ENCODE measurements at places on chromosomes 3 and 15.

- DNase-seq, result no peak
Measured at GRCh38 chr15:99721896-99722295, 11.3 kb downstream of the LYSMD4 start.

GRCh38 chr15:57489122-57489521 lies 102.6 kb upstream of the MYZAP start:
- DNase-seq, result no peak

GRCh38 chr3:13245615-13245978 lies 172.4 kb upstream of the IQSEC1 start:
- DNase-seq, result no peak

DNA sequence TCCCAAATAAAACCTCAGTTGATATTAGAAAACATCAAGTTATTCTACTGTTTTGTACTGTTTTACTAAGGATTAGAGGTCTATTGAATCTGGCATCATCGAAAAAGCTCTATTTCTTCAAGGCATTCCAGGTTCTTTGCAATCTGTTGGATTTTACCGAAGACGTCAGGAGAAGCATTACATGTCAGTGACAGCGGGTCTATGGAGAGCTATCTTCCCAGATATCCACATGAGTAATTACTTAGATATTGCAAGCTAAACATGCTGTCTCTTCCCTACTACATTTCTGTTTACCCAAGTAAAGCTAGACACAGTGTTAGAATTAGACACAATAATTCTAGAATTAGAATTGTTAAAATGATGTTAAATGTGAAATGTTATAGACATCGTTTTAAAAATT lies 10.8 kb upstream of the GOLGA6L2 start:
- DNase-seq, result no peak

GRCh38 chr3:196175116-196175625 lies 36.0 kb downstream of the ZDHHC19 start:
- DNase-seq, result no peak

DNA sequence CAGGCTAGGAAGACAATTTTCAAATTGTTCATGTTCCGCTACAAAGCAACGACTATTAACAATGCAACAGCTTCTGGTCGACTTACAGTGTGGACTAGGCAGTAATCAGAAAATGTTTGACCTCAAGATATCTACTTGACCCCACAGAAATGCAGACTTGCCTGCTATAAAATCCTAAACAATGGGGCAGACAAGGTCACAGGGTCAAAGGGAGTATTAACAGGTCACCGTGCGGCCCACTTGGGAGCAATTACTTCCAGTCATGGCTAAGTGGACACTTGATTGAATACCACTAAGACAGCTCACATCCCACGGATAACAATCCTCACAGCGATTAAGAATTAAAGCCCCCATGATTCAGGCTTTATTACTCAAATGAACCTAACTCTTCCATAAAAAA lies 58.9 kb downstream of the FOXP1 start:
- no peak for DNase-seq

DNA sequence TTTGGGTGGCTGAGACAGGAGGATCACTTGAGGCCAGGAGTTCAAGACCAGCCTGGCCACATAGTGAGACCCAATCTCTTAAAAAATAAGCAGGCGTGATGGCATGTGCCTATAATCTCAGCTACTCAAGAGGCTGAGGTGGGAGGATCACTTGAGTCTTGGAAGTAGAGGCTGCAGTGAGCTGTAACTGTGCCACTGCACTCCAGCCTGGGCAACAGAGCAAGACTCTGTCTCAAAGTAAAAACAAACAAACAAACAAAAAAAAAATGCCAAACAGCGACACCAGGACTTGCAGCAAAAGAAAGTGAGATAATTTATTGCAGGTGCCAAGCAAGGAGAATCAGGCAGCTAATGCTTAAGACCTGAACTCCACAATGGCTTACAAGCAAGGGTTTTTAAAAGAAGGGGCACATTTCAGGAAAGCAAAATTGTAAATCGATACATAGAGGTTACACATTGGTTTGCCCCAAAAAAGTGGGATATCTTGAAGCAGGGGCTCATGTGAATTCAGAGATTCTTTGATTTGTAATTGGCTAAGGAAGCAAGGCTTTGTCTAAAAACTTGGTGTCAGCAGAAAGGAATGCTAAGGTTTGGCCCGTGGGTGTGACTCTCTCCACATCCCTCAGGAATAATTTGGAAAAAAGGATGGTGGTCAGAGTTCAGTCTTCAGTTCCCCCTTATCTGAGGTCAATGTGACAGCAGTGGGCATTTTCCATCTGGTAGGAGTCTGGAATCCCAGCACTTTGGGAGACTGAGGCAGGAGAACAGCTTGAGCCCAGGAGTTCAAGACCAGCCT lies 5.2 kb upstream of the MPI start:
- no peak for DNase-seq

DNA sequence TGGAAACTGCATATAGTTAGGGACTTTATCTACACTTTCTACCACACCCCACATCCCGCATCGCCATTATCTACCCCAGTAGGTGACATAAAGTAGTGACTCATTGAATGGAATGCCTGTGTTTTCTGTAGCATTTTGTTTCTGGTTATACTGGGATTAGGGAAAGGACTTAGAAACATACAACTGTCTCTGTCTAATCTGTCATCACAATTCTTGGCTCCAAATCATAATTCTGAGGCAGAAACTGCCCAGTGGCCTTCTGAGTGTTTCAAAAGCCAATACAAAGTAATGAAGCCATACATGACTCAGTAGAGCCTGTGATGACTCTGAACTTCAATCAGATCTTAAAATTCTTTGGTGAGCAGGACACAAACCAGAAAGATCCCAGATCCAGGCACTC lies 115.7 kb upstream of the CHRM5 start:
- no peak for DNase-seq

DNA sequence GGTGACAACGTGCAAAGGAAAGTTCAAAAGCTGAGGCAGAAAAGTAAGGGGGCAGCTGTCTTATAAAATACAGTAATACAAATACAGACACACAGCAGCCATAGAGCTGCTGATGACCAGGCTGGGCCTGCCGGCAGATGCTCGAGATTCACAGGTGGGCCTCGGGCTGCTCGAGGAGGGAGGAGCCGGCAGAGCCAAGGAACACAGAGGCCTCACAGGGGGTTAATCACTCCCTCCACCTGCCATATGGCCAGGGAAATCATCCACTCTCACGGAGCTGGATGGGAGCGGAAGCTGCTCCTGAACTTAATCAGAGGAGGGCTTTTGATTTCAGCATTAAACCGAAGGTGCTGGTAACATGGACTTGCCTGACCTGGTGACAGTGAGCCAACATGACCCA lies 29.6 kb upstream of the MGLL start:
- DNase-seq, result no peak

GRCh38 chr3:123799544-123800361 lies 84.4 kb downstream of the MYLK start:
- no peak for DNase-seq

- DNase-seq, result no peak
Measured at GRCh38 chr15:31353931-31354330, 27.3 kb downstream of the KLF13 start.

DNA sequence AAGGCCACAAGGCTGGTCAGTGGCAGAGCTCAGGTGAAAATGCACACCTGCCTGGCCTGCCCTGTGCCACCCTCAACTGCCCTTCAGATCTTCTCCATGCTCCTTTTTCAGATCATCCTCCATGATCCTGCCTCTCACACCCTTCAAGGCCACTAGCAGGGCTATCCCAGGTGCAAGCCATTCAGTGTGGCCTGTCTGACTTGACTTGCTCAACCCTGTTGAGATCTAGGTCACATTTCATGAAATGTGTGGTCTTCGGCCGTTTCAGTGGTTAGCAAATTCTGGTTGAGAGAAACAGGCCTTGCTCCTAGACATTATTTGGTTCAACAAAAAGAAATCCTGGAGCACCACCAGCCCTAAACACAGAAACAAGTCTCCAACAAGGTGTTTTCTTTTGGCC lies 26.6 kb upstream of the LMCD1 start:
- DNase-seq, result no peak

DNA sequence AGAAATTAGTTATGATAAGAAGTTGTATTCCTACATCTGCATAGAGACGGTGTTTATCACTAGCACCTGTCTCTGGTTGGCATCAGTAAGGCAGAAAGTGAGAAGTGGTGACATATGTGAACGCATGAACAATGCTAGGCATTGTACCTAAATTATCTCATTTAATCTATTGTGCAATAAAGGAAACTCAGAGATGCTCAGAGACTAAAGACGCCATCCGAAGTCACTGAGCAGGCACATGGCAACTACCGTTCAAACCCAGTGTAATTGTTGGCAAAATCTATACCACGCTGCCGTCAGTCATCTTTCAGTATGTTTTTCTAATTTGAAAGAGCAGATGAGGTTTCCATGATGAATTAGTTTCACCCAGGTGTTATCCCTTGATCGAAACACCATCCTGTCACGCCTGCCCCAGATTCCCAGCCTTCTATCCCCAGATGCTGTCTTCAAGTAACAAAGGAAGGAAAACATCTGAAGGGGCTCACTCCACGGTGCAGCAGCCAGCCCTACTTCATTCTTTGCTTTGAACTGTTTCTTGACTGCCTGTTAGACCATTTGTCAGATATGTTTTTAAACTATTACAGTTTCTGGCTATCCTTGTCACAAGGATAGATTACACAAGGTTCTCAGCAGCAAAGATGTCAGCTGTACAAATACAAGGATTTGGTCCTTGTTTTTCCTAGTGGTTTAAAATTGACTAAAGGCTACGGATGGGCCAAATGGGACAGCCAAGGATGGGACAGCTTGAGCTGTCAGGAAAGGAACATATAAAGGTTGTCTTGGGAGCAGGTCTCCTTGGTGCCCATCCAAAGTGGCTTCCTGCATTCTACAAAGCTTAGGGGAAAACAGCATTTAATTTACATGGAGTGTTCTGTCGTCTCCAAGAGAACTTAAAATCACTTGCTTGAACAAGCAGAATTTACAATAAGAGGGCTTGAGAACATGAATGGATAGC lies 99.1 kb downstream of the TMEM108 start:
- no peak for DNase-seq

DNA sequence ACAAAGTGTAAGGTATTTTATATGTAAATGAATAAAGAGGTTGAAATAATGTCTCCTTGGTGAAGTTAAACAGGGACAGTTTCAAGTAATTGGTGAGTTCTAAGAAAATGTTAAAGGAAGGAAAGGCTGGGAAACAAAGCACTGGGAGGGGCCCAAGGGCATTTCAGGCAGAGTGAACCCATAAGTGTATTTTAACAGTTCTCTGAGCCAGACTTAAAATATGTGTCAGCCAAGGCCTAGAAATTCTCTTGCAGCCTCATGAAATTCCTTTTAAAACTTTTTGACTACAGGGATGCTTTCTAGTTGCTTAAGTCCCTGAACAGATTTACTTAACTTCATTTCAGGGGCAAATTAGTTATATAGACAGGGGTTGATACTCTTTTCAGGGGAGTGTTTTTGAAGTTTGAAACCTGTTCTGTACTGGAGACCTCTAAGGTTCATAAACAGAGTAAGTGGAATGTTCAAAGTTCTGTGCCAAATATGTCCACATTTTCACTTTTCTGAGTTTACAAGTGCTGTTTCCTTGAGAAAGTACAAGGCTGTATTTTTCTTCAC lies 77.6 kb downstream of the GALK2 start:
- no peak for DNase-seq

GRCh38 chr3:125024817-125025216 lies 31.0 kb downstream of the HEG1 start:
- no peak for DNase-seq

DNA sequence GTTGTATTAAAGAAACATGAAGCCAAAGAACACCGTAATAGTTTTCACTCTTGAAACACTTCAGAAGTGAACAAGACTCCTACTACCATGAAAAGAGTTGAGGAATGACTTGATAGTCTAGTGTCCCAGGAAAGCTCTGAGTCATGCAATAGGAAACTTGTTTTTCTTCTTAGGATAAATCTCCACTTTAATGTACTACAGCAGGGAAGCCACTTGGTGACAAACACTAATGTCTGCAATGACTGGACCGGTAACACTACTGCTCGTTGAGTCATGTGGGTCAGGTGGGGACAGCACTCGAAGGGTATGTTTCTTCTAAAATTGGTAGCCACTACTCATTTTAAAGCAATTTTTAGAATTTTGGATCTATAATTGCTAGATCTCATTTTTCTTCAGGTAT lies 291.7 kb upstream of the CNTN3 start:
- DNase-seq, result no peak

- peak; percentile 40 for DNase-seq
Measured at GRCh38 chr15:61474796-61475195, 245.7 kb upstream of the RORA start.

DNA sequence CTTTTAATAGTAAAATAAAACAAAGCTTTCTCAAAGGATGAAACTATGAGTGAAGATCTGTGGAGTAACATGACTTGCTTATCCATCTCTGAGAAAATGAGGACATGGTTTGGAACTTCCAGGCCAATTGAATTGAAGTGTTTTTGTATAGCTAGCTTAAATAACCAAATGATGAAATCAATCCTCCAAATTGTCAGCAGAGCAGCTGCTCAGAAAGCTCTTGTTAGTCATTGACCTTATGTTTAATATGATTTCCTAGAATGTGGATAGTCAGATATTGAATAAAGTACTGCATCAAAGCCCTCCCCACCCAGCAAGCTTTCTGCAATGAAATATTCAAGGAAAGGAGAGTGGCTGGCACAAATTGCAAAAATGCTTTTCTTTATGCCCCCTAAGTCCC lies 437.2 kb downstream of the MFSD1 start:
- DNase-seq, result no peak

DNA sequence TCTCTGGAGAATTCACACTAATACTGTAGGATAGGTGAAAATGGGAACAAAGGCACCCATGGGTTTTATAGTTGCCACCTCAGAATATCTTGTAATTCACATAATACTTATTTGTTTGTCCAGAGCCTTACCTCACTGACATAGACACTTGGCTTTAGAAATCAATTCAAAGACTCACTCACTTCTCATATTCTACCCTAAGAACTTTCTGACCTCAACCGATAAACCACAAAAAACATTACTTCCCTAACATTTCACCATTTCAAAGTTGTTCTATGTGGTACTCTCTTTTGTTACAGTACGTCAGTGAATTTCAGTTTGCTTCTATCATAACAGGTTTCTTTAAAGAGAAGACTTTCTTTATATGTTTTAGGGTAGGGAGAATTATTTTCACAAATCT lies 359.3 kb downstream of the IGSF11 start:
- DNase-seq, result no peak

DNA sequence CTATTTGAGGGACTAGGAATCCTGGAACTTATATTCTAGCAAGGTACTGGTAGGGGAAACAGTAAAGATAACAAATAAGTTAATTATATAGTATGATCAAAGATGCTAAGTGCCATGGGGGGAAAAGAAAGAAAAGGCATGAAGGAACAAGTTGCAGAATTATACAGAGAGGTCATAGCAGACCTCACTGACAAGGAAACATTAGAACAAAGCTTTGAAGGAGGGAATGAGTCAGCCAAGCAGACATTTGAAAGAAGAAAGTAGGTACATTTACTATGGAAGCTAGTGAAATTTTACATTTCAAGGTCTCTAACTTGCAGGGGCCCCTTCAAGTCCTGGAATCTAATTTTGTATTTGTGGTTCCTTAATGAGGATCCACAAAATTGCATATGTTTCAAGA lies 57.2 kb upstream of the TIPARP start:
- no peak for DNase-seq

- peak; percentile 35 for DNase-seq
Measured at GRCh38 chr3:178436773-178437172, 99.5 kb upstream of the KCNMB2 start.

All from fibroblast of skin of left quadriceps (primary cell).